ENCODE measurements at places on chromosomes 1 and 21.
A peak's percentile ranks its signal among the peaks of the same experiment; 100 is the strongest.

DNA sequence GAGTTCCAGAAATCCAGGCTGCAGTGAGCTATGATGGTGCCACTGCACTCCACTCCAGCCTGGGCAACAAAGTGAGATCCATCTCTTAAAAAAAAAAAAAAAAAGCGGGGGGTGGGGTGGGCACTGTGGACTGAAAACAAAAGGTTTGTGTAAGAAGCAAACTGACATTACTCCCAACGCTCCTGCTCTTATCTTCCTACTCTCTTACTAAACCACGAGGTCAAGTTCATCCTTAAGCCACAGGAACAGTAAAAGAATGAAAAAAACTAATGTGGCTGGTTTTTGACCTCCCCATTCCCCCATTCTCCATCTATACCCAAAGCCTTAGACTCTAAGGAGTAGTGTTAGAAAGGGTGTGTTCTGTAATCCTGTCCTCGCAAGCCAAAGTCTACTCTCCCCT, 30.8 kb downstream of the TFAP2E start:
- no peak for DNase-seq

DNA sequence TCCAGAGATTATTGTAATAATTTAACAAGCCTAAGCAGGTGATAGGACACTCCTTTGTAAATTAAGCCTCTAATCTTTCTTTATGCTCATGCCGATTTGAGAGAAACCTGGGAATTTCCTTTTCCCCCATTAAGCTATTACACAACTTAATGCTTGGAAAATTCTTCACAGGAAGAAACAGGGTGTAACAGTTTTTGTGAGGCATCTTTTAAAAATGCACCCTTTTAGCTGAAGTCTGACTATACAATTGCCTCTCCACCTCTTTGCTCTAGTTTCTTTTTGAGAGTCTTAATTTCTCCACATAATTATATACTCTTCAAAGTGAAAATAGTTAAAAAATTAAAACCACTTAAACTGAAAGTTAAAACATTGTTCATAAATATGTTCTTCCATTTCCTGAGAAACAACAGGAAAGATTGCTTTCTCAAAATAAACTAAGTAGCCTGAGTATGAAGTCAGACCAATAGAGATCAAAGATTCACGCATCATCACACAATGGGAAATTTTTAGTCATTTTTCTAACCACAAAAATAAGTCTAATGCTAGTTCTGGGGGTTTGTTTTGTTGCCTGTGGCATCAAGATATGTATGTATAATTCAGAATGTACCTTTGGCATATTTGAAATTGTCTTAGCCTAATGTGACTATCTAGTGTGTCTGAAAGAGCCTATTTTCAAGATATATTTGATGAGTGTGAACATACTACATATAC, 34.7 kb downstream of the LRRC8D start:
- no peak for DNase-seq

- no peak for DNase-seq
These were observed 228.4 kb upstream of the NR5A2 start for GRCh38 chr1:199799116-199799515.

GRCh38 chr1:81455481-81455880, 345.3 kb upstream of the ADGRL2 start:
- peak; percentile 1 for DNase-seq

- DNase-seq, result no peak
These were observed 74.9 kb upstream of the TMPRSS2 start for GRCh38 chr21:41582866-41583265.

DNA sequence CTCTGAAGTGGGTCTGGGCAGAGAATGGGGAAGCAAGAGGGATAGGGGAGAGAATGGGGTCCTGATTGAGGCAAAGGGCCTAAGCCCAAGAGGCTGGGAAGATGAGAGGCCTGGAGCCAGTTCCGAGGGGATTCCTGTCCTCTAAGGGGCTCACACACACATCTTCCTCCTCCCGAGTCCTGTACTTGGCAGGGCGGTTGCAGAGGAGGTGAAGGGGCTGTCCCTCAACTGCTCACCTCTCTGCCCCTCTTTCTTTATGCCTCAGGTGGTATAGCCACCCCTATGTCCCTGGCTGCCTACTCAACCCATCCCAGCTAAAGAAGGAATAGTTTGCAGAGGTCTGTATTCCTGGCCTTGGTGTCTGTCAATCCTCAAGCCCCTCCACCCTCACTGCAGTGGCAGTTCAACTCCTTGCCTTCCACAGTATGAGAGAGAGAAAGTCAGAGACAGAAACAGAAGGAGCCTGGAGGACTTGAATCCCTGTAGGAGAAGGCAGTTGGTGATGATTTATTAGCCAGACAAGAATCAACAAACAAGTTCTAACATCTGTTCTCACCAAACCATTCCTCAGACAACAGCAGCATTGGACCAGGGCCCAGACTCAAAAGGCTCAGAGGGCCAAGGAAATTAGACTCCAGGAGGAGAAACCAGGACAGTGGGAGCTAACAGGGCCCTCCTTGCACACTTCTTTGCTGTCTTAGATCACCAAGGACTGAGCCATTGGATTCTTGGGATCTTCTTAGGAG, 10.7 kb downstream of the SH2D2A start:
- DNase-seq, result no peak

DNA sequence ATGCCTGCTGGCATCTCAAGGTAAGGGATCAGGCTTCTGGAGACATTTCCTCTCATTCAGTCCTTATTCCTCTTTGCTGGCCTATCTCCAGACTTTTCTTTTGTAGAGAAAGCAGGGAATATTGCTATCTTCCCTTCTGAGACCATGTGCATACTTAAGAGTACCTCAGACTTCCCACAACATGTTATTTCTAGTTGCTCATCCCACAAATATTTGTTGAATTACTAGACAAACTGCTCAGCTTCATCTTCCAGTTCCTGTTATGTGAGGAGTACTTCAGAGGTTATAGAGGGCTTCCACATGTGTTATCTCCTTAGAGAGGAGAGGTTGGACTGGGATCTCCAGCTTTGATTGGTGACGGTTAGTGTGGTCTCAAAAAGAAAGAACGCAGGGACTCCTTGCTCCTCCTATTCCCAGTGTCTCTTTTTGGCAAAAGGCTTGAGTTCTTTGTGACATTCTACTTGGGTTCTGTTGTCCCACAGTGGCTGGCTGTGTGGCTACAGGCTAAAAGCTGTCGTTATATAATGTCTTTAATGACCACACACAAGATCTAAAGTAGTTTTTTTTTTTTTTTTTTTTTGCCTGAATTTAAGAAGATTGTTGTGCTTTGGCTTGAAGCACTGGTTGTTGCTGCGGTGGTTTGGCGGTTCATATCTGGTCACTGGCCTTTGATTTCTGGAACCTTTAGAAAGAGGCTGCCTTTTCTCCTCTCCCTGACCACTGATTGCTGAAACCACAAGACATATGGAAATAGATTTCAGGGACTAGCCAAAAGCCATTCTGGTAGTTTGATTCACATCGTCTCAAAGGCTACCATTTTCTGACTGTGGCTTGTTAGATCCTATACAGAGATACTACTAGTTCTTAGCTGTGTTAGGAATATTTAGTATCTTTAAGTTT, 78.7 kb downstream of the FGGY start:
- no peak for DNase-seq

DNA sequence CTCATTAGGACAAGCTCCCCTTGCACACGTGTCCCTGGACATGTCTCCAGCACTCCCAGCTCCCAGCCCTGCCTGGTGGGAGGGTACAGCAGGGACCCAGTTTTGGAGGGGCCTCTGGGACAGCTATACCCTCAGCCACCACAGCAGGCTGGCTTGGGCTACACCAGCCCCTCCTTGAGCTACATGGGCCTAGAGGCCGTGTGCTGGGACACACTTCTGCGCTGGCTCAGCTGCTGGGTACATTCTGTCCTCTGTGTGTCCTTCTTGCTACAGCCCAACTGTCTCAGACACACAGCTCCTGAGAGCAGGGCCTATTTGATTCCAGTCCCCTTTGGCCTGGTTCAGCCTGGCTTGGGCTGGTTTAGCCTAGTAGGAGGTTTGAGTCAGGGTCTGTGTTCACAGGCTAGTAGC, 26.7 kb downstream of the DMAP1 start:
- no peak for DNase-seq

GRCh38 chr1:23470282-23471070, 13.5 kb downstream of the ASAP3 start:
- DNase-seq, result no peak

DNA sequence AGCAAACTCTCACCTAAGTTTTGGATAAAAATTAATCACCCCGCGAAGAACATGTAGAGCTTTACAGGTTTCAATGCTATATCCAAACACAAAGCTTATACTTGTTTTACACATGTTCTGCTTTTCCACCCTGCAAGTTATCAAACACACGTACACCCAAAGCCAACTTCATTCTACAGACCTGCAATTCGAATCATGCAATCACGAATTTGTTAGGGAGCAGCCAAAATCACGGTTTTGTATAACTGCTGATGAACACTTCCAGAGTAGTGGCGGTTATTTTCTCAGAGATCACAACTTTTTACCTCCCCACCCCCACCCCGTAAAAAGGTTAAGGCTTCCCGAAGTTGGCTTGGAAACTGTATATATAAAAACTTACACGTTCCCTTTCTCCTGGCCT, 1.4 kb downstream of the HMGN1 start:
- DNase-seq, result no peak

- DNase-seq, result peak; percentile 81
These were observed 38.6 kb downstream of the C21orf91 start for GRCh38 chr21:17780539-17780938.

DNA sequence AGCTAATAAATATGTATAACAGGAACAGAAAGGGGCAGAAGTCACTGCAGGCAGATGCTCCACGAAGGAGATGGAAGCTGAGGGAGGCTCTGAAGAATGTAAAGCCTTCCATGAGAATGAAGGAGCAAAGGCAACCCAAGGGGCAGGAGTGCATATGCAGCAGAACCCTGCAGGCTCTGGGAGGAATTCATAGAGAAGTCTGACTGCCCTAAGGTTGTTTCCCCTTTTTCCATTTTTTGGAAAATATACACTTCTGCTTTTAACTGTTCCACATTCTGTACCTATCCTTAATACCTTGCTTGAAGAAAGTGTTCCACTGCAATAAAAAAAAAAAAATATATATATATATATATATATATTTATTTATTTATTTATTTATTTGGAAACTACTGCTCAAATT, 69.6 kb downstream of the CD34 start:
- no peak for DNase-seq

- DNase-seq, result no peak
These were observed 240.9 kb downstream of the KCTD3 start for GRCh38 chr1:215807911-215808436.

GRCh38 chr1:178739285-178740045, 14.4 kb downstream of the RALGPS2 start:
- no peak for DNase-seq

DNA sequence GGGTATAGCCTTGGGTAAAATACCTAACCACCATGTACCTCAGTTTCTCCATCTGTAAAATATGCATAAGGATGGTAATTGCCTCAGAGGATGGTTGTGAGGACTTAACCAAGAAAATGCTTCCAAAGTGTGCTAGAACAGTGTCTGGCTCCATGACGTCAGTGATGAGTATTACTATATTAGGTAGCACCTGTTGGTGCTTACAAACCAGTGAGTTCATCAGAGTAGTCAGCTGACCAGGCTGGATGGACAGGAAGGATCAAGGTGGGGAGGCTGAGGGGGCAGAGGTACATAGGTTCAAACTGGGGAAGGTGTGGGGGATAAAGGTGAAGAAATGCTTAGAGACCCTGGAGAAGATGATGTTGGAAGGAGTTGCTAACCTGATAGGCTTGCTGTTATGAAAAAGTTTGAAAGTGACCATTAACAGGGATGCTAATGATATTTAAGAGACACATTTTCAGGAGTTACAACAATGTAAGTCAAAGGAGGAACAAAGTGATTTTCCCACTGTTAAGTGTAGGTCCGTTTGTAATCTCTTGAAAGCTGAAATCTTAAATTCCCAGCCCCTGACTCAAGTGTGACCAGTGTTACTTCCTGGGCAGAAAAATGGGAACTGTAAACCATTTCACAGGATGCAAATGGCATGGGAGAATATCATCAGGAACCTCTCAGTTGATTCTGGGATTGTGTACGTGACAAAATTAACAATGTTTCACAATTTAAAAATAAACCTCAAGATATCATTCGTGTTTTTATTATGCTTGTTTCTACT, 4.4 kb downstream of the NTPCR start:
- DNase-seq, result no peak

DNA sequence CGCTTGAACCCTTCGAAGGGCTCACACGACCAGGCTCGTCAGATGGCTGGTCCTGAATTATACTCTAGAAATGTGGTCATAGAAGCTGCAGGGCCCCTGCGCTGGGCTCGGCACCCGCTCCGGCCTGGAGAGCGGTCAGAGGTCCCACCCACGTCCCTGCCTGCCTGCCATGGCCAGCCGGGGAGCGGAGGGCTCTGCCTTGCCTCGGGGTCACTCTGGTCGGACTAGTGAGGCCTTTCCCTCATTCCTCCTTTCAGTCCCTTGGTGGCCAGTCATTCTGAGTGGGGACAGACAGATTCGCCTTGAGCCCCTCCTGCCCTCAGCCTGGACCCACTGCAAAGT, 529 bp upstream of the MARCKSL1 start:
- no peak for DNase-seq

DNA sequence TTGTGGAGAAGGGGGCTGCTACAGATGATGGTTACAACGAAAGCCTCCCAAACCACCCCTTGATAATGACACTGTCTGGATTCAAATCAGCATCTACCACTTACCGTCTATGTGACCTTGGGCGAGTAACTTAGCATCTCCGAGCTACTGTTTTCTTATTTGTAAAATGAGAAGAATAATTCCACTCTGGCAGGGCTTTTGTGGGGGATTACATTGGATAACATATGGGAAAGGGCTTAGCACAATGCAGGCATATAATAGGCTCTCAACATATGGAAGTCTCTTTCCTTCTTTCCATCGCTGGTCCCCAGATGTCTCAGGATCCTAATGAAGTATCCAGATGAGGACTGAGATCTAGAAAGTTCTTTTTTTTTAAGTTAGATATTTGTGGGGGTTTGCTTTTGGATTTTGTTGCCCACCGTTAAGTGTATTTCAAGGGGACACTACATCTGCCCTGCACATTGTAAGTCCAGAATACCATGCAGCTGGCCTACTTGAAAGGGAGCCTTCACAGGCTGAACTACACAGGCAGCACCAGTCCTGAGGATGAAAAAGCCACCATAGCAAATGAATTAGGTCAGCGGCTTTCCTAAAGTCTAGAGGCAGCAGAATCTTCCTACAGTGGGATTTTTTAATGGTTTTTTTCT, 172.2 kb upstream of the IRF2BP2 start:
- no peak for DNase-seq

DNA sequence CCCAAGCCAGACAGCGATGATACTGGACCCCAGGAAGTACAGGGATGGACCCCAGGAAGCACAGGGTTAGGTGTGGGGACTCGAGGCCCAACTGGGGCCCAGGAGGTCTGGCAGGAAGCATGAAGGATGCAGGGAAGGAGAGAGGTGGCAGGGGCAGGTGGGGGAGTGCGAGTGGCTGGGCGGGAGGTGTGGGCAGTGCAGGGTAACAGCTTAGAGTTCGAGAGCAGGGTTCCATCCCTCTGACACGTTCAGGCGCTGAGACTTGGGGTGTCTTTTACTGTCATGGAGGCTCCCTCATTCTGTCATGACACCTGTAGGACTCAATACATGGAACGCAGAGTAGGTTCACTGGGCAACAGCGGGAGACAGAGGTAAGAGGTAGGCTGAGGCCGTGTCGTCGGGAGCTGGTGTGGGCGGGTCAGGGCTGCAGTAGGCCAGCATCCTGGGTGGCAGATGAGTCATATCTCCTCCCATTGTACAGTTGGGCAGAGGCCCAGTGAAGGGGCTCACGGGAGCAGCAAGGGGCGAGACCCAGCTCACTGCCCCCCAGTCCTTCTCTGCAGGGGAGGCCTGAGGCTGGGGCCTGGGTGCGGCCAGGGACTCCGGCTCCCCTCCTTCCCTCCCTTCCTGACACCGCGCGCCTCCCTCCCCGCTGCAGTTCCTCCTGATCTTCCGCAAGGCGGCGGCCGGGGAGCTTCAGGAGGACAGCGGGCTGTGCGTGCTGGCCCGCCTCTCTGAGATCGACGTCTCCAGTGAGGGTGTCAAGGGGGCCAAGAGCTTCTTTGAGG, 11.6 kb upstream of the CTRC start:
- peak; percentile 29 for DNase-seq
